Tibial nerve (tissue), 4 donors: ENCODE measurements at places on chromosomes 5 and 9.
A peak's percentile ranks its signal among the peaks of the same experiment; 100 is the strongest.

DNA sequence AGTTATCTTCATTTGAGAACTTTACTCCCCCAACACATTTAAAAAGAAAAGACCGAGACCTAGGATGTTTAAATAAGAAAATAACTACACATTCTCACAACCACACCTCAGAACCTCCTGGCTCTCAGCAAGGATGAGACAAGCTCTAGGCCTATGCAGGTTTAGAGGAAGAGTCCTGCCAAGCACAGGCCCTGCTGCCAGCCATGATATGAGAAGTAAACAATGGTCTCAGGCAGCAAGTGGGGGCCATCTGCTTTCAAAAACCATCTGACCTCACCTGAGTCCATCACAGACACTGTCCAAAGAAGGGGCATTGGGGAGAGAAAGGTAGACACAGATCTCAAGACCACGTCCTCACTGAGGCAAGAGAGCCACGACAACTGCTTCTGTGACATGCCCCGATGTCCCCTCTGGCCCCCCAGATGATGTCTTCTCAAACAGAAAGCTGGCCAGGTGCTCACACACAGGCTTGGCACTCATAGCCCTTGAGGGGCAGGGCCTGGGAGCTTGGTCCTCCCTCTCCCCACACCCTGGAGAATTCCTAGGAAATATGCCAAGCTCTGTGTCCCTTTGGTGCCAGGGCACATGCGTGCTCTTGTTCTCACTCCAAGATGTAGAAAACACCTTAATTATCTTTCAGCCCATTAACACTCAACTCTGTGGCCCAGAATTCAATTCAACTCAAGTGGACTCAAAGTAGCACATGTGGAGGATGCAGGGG, 150.4 kb downstream of the FSTL4 start:
- no peak for DNase-seq

DNA sequence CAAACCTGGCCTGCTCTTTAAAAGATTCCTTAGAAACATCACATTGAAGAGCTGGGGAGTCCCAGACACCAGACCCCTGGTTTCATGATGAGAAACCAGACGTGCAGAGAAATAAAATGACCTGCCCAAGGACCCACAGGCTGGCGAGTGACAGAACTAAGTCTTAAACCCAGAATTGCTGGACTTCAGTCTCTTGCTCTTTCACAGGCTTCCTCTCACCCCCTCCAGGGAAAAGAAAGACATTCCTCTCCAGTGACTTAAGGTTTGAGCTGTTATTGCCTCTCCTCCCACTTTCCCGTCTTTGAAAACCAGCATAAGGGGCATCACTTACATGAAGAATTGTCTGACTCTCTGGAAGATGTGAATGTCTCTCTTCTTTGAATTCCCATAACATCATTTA, 535.2 kb downstream of the IRX1 start:
- DNase-seq: no peak

DNA sequence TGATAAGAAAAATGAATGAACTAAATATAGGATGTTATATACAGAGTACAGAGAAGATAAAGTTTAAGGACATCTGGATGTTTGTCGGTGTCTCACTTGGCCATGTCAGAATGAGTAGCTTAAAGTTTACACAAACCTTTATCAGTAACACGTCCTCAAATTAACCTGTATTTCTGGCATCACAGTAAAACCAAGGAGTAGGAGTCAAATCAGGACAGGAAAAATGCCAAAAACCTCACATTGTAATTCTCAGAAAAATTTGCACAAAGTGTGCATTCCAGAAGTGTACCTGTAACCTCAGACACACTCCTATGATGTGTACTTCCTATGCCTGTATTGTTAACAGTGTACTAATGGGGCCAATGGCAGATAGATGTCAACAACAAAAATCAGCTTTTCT, 139.3 kb downstream of the SMC2 start:
- DNase-seq: no peak

DNA sequence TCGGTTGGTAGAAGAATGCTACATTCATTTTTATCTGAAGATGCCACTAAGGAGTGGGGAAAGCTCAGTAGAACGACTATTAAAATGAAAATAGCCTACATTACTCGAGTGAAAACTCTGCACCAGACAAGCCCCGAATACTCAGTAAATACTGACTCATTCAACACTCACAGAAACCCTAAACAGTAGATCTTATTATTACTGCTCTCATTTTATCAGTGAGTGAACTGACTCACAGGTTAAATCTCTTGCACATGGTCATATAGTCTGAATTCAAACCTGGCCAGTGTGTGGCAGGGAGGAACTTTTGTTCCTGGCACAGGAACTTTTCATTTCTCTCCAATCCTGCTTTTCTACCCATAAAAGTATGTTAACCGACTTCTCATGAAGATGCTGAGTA, 9.6 kb upstream of the PAPPA start:
- no peak for DNase-seq

GRCh38 chr5:179806250-179807048, at the start of gene MGAT4B:
Gene MGAT4B (minus strand): TSS chr5:179806866. CDS start chr5:179806583, 283 bp downstream.
- peak; percentile 55 for DNase-seq

GRCh38 chr5:42587096-42587723, 164.0 kb downstream of the GHR start:
- DNase-seq: no peak

DNA sequence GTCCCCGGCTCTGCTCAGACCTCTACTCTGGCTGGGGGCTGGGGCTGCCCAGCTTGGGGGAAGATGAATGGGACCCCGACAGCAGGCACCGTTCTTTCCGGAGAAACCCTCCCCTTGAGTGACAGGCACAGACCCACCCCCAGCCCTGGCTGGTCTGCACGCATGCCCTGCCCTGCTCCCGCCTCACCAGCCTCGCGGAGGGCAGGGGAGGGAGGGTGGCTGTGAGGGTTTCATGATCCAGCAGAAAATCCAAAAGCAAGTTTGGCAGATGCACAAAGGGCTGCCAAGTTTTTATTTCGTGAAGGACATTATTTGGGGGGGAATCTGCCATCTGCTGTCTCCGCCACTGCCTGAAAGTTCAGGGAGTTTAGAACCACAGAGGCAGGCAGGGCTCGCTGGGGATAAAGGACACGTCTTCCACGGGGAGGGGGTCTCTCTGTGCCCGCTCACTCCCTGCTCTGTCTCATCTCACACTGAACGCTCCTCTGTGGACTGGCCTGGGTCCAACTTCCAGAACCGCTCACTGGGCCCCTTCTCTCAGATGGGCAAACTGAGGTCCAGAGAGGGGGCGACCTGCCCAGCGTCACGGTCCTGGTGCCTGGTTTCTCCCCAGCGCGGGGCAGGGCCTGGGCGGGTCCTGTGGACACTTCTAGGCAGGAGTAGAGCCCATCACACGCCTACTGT, 92.9 kb downstream of the RXRA start:
- DNase-seq: no peak

DNA sequence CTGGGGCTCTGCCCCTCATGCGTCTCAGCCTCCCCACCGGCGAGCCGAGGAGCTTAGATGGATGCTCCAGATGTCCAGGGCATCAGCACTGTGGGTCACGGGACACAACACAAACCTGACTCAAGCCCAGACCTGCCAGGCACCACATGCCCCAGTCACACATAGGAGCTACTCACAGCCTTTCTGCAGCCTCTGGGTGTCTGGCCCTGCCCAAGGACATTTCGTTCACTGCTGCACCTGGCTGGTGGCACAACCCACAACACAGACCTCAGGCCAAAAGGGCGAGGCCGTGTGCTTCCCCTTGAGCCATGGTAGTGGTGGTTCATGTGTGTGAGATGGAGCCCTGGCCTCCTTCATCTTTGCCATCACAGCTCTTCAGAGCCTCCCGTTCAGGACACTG, 89.6 kb upstream of the FCN2 start:
- DNase-seq: no peak

DNA sequence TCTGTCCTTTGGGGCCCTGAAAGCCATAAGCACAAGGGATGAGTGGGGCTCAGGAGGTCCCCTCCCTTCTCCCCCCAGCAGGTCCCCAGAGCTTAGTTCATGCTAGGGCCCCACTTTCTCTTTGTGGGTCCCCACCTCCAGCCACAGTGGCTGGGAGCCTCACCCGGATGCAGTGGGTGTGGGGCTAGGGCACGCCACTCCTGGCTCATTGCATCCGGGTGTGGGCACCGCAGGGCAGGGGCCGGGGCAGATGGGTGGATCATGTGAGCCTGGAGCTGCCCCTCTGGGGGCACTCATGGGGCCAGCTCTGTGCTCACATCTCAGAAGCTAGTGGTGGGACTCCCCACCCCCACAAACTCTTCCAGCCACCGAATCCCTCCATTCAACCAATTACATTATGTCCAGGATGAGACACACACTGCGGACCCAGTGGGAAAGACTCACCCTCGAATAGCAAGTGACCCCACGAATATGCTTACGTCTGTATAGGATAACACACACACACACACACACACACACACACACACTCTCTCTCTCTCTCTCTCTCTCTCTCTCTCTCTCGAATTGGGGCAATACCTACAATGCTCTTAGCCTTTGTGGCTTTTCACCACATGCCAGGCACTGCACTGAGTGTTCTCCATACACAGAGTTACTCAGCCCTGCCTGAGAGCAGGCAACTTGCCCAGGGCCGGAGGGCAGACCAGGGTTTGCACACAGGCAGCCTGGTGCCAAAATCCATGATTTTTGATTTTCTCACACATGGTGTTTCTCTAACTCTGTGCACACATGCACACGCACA, 16.8 kb upstream of the PHYKPL start:
- no peak for DNase-seq

DNA sequence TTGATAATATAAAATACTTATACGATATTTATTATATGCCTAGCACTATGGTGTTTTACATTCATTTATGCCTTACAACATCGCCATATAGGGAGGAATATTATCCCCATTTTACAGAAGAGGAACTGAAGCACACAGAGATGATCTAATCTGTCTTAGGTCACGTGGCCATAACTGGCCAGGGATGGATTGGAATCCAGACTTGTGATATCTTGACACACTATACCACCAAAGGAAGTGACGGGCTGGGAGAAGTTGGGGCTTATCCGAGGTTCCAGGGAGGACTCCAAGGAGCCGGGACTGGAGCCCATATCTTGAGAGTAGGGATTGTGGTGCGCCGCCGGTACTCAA, 129.8 kb downstream of the TMEM174 start:
- DNase-seq: no peak

DNA sequence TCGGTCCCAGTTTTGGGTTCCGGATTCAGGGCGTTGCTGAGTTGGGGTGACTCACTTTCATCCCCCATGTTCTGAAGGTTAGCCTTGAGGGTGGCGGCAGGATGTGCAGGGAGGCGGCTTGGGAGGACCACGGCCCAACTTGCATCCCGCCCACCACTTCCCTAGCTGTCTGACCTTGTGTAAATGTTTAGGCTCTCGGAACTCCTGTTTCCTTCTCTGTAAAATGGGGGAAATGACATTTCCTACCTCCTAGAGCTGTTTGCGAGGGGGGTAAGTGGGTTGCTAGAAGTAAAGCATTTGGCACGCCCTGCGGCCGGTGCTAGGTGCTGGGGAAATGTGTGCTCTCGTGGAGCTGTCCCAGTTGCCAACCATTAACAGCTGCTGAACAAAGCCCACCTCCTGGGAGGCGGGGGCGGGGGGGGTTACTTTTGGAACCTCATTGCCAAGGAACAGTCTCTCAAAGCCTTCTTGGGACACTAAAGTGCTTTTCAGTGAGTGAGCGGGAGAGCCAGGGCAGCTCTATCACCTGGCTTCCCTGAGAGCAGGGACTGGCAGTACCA, 27.5 kb downstream of the PTGES2 start:
- no peak for DNase-seq

DNA sequence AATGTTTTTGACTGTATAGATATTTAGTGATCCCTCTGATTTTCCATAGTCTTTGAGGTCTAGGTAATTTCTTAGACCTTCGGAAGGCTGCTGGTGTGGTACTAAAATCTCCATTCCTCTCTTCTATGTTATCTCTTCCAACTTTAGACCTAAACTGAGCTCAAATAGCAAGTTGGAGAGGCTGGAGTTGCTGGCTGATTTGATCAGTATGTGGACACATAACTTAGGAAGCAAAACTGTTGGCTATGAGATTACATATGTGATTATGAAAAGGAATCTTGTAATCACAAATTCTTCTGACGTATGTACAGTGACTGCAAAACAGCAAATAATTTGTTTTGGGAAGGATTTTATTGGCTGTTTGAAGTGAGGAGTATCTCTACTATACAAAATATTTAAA, 2.1 kb upstream of the SMAD5 start:
- DNase-seq: no peak

GRCh38 chr5:81239613-81240012, 6.5 kb downstream of the CKMT2 start:
- no peak for DNase-seq

- no peak for DNase-seq
These were observed 367.5 kb upstream of the BRINP1 start for GRCh38 chr9:119736491-119737454.

DNA sequence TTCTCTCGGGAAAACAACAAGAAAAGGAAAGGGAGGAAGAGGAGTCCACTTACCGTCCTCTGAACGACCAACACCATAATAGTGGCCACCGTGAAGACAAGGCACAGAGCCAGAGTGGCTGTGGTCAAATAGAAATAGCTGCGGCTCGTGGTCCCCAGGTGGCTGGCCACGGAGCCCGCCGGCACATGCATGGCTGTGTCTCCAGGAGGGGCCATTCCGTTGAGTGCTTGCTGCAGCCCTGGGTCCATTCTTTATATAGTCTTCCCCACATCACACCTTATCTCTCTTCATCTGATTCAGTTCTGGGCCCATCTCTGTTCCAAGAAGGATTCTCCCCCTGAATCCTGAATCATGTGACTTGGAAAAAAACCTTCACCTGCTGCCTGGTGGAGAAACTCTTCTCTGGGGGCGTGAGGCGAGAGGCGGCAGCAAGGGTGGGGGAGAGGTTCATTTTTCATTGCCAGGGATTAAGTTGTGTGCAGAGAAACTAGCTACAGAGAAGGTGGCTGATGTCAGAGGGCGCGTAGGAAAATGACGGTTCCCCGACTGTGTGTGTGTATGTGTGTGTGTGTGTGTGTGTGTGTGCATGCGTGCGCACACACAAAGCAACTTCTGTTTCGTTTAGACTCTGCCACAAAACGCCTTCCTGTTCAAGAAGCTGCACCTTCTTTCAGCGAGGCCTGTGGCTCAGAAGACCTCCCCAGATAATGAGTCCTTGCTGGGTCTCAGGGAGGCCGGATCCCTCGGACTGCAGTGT, at the start of gene TNFSF8:
TSS of gene TNFSF8 (minus strand) at position 536 of the 757 bp plus-strand sequence. CDS start at position 248, 288 bp downstream.
- no peak for DNase-seq

- no peak for DNase-seq
These were observed 63.3 kb upstream of the ZFR start for GRCh38 chr5:32507738-32508434.

DNA sequence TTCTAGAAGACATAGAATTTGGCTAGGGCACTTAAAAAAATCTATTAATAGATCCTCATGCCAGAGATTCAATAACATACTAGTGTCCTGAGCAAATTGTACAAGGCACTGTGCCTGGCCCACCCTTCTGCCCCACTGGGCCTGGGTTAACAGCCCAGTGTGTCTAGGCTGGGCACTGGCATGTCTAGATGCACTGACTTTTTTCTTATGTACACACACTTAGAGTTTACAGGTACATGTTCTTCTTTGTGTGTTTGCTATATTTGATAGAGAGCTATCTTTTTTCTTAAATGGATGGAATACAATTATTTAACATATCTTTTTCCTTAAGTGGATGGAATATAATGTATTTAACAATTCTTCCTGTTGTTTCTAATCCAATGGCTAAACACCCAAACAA, 241.5 kb downstream of the AUH start:
- DNase-seq: no peak
